ENCODE measurements at places on chromosomes 11 and 22.
A peak's percentile ranks its signal among the peaks of the same experiment; 100 is the strongest.

GRCh38 chr11:134800826-134801225 lies 388.8 kb upstream of the B3GAT1 start:
- no peak for DNase-seq

DNA sequence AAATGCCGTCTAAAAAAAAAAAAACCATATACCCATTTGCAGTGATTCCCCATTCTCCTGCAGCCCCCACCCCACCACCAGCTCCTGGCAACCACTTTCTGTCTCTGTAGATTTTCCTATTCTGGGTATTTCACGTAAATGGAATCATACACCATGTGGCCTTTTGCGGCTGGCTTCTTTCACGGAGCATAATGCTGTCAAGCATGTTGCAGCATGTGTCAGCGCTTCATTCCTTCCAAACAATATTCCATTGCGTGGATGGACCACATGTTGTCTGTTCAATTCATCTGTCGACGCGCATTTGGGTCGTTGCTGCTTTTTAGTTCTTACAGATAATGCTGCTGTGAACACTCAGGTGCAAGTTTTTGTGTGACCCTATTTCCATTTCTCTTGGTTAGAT lies 14.8 kb upstream of the EMID1 start:
- DNase-seq: no peak

- DNase-seq: peak; percentile 91
Measured at GRCh38 chr11:128630367-128631230, 43.2 kb upstream of the ETS1 start.

DNA sequence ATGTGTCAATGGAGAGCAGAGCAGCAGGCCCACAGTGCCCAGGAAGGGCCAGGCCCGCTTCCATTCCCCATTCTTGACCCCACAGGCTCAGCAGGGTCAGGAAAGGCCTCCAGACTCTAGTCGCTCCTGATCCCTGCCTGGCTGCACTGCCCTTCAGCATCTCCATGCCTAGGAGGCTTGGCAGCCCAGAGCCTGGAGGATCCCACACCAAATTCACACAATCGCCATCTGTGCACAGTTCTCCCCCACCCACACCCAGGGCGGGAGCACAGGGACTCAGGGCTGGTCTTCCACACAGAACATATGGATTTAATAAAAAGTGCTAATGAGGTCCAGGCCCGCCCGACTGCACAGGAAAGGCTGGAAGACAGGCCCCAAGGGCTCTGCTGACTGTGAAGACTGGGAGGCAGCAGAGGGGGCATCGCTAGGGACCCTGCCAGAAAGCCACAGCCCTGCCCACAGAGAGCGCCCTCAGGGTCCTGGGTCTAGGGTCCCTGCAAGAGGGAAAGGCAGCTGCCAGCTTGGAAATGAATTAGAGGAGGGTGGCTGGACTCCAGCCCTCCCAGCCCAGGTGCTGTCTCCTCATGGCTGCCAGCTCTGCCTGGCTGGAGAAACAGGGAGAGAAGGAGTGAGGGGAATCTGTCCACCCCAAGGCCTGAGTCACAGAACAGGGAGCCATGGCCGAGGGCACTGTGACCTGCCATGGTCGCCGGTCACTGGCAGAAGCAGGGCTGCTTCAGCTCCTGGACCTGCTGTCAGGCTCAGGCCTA lies 39.7 kb downstream of the DKK3 start:
- no peak for DNase-seq

DNA sequence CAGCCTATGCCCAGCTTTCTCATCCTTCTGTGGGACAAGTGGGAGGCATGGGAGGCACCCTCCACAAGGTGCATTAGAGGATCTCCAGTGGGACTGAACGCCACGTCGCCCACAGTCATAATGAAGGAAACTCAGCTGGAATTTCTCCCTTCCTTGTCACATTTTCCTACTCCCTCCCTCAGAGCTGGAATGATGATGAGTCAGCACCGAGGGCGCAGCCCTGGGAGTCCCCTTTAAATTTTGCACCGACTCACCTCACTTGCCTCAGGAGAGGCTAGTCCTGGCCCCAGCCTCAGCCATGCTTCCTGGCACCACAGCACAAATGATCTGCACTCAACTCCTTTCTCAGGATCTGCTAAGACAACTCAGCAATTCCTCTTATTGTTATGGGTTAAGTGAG lies 34.3 kb downstream of the DBX1 start:
- DNase-seq: no peak

- DNase-seq: peak; percentile 56
Measured at GRCh38 chr11:124536520-124536919, 6.9 kb downstream of the OR8B12 start.

DNA sequence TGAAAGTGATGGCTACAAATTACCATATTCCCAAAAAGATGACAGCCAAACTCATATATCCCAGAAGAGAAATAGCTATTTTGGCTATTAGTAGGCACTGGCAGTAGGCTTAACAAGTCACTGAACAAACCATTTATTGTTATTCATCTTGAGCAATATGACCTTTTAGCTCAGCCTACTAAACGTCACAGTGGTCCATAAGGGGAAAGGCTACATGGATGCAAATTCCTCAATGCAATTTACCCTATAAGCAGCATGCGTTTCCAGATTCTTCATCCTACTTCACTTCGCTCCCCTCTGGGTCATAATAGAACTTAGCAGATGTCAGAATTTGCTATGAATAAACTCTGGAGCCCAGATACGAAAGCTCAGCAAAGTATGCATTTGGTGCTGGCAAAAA lies 114.0 kb downstream of the SIK3 start:
- no peak for DNase-seq

DNA sequence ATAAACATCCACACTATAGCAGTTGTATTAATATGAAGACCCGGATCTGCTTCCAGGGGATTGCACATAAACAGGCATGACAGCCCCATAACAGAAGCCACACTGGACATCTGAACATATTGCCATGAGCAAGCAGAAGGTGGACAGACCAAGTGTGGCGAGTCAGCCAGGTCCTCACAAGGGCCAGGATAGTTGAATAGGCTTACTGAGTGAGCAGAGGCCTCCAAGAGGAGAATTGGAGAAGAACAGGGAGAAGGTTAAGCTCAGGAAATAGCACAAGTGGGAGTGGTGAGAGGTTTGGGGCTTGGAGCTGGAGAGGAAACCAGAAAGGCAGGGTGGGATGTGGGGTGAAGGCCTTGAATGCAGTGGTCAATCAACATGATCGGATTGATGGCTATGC lies 10.8 kb downstream of the SLC35C1 start:
- no peak for DNase-seq

GRCh38 chr11:45400591-45400990 lies 114.5 kb upstream of the SYT13 start:
- DNase-seq: no peak

DNA sequence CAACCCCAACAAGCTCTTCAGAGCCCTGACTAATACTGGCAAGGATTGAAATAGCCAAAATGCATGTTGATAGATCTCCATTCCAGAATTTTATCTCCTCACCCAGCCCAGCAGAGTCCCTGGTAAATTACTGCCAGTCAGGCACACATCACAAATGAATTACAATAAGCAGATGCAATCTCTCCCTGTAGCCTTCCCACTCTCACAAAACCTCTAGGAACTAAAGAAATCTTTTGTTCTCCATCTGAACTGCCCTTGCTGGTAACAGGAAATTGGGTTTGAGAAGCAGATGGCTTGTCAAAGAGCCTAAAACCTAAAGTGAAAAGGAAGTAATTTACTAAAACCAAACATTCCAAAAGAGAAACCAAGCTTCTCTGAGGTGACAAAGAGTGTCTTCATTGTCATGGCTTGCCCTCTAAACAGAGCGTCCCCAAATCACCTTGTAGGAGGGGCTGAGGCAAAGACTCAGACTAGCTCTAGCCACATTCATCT lies 59.5 kb downstream of the FAM168A start:
- peak; percentile 50 for DNase-seq

GRCh38 chr11:16311831-16312230 lies 44.5 kb downstream of the SOX6 start:
- no peak for DNase-seq

- no peak for DNase-seq
Measured at GRCh38 chr11:2863276-2863618, 22.3 kb downstream of the CDKN1C start.

DNA sequence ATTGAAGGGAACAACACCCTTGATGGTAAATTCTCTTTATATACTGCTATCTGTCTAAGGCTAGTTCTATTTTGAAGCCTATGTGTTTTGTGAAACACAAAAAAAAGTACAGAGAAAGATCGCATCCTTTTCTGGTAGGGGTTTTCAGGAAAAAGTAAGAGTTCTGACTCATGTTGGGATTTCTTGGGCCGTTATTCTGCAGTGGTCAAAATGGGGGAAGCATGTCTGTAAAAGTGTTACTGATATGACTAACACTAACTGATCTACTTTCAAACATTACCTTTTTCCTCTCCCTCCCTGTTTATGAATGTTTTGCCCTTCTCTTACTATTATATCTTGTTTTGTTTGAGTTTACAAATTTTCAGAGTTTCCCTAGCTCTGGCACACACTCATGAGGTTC lies 53.9 kb downstream of the CTNND1 start:
- no peak for DNase-seq
